ENCODE measurements at places on chromosomes 4 and X.

DNA sequence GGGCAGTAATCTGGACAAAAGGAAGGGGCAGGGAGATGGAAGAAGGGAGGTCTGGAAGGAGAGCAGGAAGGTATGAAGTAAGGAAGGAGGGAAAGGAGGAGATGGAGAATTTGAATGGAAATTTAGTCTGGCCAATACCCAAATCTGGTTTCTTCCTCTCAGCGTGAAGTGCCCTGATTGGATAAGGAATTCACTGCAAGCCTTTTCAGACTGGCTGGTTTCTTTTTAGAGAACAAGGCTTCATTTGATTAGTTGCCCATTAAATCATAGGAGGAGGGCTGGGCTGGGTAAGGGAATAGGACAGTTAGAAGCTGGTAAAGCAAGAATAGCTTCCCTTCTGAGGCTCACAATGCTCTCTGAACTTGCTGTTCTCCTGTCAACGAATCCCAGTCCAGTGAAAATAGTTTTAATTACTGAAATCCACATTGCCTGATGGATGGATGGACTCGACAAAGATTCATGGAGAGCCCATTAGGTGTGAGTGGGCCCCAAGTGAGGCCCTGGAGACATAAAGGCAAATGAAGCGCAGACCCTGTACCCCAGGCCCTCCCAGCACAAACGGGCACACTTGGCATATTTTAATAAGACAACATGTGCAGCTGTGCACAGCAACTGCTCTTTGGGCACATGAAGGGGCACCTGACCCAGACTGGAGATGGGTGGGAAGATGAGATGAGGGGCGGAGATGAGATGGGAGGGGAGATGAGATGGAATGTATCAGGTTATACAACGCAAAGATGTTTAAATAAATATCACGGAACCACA, 347.1 kb upstream of the GATB start:
- DNase-seq = no peak

- no peak for DNase-seq
Measured at GRCh38 chrX:50111742-50112141, 89.1 kb downstream of the AKAP4 start.

GRCh38 chr4:74006009-74006476, 7.6 kb upstream of the CXCL5 start:
- no peak for DNase-seq

- DNase-seq = no peak
Measured at GRCh38 chrX:53186351-53186750, 38.7 kb downstream of the KDM5C start.

DNA sequence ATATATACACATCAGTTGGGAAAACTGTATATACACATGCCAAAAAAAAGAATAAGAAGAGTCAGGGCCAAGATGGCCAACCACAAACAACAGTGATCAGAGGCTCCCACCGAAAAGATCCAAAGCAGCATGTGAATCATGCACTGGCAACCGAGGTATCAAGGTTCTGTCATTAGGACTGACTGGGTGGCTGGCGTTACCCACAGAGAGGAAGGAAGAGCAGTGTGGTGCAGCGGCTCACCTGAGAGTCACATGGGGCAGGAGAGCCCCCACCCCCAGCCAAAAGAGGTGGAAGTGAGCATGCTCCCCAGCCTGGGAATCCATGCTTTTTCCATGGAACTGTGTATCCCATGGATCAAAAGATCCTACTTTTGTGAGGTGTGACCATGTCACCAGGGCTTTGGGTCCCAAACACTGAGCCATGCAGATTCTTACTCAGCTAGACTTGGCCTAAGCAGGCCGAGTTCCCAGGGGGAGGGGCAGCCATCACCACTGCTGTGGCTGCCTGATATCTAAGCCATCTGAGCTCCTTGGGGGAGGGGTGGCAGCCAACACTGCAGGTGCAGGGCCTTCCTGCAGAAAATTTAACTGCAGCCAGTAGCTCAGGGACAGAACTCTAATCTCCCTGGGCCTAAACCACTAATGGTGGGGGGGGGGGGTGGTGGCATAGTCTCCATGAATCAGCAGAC, 52.8 kb downstream of the P2RY10 start:
- no peak for DNase-seq

DNA sequence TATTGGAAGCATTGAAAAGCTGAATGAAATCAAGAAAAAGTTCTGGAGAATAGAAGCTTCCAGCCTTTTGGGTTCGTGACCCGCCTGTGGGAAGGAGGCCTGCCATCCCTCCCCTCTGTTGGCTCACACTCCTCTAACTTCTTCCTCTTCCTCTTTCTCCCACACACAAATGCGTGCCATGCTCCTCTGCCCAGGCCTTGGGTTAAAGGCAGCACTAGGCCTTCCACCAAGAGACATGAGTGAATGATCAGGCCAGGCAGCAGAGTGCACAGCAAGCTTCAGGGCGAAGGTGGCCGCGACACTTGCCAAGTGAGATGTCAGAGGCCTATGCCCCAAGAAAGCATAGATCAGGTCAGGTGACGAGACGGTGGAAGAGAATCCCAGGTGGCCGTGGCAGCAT, 38.4 kb downstream of the FAM193A start:
- DNase-seq = no peak

DNA sequence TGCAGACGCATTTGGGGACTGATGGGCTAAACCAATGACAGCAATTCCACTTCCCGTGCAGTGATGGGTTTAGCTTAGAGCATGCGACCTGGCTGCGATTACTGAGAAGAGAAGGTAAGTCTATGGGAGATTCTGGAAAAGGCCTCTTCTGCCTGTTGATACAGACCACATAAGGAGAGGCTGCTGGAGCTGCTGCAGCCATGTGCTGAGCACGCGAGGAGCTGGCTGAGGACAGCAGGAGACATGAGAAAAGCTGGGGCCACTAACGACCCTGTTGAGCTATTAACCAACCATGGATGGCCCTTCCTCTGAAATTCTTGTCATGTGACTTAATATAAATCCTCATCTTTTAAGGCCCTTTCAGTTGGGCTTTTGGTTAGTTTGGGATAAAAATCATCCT, 199.9 kb downstream of the PRDM5 start:
- no peak for DNase-seq

- no peak for DNase-seq
Measured at GRCh38 chr4:71066737-71067716, 73.6 kb downstream of the DCK start.

GRCh38 chr4:139603576-139604410, 47.8 kb upstream of the SETD7 start:
- DNase-seq = no peak

- DNase-seq = no peak
Measured at GRCh38 chr4:5460106-5460801, 248.1 kb downstream of the EVC2 start.

DNA sequence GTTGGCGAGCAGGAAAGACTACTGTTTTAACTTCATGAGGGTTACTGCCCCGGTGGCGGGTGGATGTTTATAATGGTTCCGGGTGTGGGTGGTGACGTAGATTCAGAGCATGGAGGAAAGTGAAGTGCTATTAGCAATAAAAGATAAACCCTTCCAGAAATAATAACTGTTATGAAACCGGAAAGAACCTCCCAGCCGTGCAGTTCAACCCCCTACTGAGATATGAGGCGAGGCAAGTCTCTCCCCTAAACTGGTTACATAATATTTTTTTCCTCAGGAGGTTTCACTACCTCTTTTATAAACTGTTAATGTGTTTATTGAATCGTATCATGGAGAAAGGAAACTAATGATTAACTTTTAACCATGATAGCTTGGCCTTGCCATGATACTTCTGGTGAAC, 33.9 kb upstream of the STIM2 start:
- DNase-seq = no peak

DNA sequence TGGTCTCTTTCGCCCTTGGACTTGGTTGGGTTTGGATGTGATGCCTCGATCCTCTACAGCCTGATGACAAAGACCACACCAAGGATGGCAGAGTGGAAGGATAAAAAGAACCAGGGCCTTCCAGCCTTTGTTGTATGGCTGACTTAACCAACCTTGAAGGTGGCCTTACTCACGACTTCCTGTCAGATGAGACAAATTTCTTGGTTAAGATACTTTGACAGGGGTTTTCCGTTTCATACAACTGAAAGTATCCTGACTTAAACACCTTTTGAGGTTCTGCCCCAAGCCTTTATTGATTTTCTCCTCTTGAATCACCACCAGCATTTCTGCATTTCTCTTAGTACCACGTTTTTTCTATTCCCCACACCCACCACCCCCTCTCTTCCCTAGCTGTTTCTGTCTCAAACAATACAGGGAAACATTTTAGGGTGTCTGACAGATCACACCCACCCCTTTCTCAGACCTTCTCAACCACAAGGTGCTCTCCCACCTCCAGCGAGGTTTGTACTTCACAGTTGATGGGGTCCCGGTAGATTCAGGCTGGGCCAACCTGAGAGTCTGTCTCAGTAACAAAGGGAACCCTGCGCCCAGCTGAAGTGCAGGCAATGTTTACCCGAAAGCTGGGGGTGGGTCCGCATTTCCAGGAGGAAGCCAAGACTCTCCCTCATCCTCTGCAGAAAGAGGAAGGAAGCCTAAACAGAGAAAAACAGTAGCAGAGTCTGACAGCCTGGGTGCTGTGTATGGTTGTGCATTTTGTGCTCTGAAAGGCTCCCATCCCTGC, 5.0 kb upstream of the TSPAN5 start:
- no peak for DNase-seq

GRCh38 chr4:87114245-87115062, 106.0 kb downstream of the KLHL8 start:
- DNase-seq = no peak
